Bladder microvascular endothelial cell (primary cell): ENCODE measurements at places on chromosomes 5 and 9. TPM values are rescaled to one million over a fixed set of nuclear protein-coding genes. Genes with fewer than 3 reads are reported as not detected.

Gene SPINK1
- total RNA-seq, result not detected in 2 replicates

Gene AGXT2
- total RNA-seq, result not detected in 2 replicates

Gene PLAC8L1
- not detected in 2 replicates for total RNA-seq

Gene WDR38
- not detected in 2 replicates for total RNA-seq

Gene FOXD1
- total RNA-seq, result 0.06 and 0.16 TPM in 2 replicates

Gene GPR150
- total RNA-seq, result 0.06 TPM in 1 of 2 replicates, not detected in the other

Gene ARID3C
- 0.16 TPM in 1 of 2 replicates, not detected in the other for total RNA-seq
